Stimulated activated CD4-positive, alpha-beta T cell treated with anti-CD3 and anti-CD28 coated beads, Interleukin-15, amount 100 ng/mL, for 1 hour (primary cell): ENCODE measurements at places on chromosomes 7 and 10.

DNA sequence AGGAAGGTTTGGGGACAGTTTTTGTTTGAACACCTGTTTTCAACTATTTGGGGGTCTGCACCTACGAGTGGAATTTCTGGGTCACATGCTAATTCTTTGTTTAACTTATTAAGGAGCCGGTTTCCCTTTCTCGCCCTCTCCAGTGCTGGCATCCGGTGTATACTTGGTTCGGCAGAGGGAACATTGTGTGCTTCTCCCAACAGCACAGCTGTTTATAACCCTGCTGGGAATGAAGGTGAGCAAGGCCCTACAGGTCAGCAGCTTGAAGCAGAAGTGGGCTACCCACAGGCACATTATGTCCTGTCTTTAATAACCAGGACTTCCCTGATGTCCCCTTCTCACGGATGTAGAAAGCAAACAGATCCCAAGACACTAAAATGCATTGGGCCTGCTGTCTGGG lies 87.5 kb upstream of the PDCD4 start:
- no peak for DNase-seq

DNA sequence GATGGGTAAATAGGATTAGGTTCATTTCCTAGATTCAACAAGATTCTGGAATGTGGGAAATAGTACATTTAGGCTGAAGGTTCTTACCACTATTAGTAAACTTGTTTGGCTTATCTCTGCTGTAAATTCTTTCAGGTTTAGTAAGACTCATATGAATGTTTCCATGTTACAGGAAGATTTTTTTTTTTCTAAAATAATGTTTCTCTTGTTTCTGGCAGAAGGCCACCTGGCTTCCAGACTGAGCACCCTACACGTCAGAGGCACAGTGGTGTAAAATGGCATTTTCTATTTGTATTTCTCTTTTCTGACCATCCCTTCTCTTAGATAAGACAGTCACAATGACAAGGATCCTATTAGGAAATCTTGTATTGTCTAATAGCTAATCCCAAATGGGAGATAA lies 22.7 kb upstream of the AASS start:
- no peak for DNase-seq

DNA sequence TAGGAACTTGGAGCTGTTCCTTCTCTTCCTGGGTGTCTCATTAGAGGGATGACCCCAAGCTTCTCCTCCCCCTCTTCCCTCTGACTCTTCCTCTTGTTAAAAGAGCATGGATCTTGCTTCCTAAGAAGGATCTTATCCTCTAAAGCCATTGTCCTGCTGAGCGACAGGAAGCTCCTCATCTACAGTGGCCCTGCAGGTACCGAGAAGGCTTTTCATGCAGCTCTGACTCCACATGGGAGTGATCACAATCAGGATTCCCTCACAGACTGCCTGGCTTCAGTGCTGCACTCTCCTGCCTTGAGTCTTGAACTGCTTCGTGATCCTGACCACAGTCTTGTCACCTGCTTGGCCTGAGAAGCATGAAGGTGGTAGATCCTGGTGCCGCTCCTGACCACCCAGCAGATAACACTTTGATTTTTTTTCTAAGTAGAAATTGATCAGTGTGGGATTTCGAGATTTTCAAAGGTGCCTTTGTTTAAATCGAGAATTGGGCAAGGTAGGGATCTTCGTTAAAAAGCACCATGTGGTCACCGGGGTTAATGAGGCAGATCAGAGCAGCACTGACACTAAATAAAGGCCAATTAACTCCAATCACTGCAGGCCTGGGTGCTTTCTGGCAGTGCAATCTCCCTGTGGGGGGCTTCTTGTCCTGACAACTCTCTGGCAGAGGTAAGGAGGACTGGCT lies 376.4 kb downstream of the NRG3 start:
- no peak for DNase-seq

DNA sequence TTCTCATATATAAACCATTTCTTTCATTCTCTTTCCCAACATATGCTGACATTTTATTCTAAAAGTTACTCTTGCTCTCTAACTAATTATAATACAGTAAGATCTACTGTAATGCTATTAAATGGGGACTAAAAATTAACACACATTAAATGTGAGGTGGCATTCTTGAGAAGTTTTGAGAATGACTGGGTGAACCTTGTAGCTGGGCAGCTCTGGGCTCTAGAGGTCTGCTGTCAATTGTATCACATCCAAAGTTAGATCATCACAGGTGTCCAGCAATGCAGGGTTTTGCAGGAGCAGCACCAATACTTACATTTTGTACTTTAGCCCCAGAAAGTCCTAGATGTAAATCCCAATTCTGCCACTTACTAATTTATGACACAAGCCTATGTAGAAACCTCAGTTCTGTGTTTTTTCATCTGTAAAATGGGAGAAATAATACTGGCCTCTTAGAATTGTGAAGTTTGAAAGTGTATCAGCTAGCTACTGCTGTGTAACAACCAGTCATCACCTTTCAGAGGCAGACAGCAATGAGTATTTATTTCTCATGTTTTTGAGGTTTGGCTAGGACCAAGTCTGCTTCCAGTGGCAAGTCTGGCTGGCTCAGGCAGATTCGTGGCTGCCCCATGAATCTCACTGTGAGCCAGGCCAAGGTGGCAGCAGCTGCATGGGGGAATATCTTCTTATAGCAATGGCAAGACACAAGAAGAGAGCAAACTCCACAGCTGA lies 79.6 kb upstream of the EMX2 start:
- no peak for DNase-seq

DNA sequence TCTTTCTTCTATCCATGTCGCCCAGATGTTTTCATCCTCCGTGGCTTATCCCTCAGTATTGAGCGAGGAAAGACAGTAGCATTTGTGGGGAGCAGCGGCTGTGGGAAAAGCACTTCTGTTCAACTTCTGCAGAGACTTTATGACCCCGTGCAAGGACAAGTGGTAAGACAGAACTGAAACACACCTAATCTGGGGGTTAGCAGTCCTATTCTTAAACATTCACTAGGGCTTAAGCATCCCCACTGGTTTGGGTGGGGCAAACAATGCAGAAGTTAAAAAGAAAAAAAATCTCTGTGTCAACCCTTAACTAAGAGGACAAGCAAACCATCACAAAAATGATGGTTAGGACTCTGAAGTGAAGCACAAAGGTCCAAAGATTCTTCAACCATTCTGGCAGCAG lies 43.8 kb downstream of the SP8 start:
- no peak for DNase-seq

DNA sequence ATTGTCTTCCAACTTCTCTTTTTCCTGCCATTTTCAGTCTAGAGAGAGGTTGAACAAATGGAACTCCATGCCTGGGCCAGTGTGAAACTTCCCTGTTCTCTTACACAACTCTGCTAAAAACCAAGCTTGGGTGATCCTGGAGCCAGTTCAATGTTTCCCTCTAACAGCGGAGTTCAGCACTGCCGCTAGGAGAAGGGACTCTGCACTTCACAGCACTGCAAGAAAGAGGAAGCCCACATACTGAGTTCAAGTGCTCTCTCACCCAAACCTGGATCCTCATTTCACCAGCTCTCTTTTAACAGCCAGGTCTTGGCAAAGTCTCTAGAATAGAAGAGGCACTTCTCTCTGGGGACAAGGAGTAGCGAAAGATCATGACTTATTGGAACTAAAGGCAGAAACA lies 18.8 kb downstream of the FOXI2 start:
- no peak for DNase-seq

- no peak for DNase-seq
Observed at GRCh38 chr7:78175330-78176100, 376.9 kb downstream of the PHTF2 start.

DNA sequence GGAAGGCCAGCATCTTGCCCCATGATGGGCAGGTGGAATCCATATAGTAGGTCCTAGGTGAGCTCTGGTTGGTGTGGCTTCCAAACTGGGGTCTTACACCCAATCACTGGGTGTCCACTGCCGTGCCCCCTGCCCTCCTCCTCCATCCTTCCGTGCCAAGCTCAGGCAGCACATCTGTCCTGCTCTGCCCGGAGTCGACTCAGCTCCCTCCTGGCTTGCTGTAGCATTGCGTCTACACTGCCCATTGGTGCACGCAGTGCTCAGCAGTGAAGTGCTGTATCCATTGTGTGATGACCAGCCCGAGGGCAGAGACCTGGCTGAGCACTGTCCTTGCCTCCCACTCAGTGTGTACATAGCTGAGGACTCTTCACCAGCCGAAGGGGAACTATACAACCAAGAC lies 148.4 kb downstream of the ADAM12 start:
- DNase-seq, result no peak

DNA sequence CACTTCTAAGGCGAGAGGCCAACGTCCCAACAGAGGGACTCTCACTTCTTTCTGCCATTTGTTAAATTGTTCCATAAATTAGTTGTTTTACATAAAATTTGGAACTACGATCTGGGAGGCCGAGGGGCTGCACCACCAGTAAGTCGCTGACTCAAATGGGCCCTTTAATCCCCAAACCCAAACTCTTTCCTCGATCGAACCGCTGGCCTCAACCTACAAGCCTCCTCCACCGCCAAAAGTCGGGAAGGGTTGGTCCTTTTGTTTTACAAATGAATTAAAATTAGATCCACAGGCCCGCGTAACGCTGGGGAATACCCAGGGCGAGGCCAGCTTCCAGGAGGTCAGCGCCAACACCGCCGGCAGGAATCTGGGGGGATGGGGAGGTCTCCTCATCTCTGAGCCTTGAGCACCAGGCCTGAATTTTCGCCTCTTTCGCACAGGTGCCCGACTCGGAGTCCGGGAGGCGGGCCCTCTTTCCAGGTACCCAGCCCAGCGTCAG lies 1.2 kb upstream of the FOXI2 start:
- no peak for DNase-seq

- no peak for DNase-seq
Observed at GRCh38 chr7:39709768-39710311, 86.5 kb downstream of the RALA start.

- DNase-seq, result no peak
Observed at GRCh38 chr10:86652361-86653202, 1.8 kb upstream of the OPN4 start.
